NCI-H524 treated with DMSO at 0.1 percent for 48 hours (cell line): ENCODE measurements at places on chromosomes 3 and 15.

DNA sequence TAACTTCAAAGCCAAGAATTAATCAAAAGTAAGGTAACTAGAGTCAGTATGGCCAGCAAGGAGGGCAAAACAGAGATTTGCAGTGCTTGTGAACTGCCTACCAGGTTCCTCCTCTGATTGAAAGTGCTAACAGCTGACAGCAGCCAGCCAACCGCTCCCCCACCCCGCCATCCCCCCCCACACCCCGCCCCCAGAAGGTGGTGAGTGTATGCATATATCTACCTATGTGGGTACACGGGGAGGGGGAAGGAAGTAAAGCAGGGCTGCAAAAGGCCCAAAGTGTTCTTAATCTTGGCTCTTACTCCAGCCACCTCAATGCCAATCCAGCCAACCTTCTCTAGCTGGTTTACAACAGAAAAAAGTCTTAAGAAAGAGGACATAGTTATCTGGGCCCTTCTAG lies 50.7 kb downstream of the RAF1 start:
- no peak for DNase-seq

DNA sequence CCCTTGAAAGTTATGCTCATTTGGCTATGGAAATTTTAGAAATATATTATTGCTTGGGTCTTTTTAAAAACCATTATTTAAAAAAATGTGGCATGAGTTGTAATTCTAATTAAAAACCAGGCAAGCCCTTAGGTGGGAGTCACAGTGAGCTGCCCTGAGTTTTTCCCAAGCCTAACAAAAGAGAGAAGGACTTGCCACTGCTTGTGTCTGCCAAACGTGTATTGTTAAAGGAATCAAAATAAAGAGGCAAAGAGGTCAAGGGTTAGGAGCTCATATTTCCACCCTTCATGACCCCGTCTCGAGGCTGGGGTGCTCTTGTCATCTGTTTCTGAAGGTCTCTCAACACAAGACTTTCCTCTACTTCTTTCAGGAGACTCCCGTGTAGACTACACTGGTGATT lies 321.1 kb downstream of the ZIC1 start:
- DNase-seq = no peak

DNA sequence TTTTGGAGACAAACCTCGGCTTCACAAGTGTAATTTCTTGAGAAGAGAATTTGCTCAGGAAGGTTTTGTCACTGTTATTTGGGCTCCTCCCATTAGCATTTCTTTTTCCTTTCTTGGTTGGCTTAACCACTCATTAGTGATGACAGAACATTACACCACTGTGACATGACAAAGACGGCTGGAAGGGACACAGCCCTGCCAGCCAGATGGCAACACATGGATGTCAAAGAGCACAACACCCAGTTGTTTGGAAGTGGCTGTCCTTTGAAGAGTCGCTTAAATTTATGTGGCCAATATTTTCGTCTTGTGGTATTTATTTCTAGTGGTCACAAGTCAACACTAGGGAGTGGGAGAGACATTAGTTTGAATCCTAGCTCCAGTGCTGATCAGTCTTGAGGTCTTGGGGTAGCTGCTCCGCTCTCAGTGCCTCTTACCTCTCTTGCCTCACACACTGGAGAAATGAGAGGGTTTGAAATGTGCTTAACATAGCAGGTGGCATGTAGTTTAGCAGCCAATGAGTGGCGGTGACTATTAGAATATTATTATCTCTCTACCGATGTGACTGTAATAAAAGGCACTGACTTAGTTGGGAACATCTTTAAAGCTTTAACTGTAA lies 92.8 kb downstream of the FRMD4B start:
- DNase-seq = no peak

DNA sequence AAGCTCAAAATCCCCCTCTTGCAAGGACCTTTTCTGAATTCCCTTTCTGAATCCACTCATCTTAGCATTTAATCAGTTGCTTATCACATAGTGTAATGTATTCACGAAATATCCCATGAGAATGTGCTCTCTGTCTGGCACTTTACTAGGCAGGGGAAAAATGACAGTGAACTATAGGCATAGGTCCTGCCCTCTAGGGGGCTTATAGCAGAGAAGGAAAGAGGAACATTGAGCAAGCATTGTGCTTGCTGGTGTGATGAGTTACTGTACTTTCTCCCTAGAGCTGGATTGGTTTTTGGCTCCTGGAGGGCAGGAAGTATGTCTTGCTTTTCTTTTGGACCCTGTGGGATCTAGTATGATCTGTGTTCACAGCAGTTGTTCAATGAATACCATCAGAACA lies 26.5 kb downstream of the DUOX2 start:
- no peak for DNase-seq

DNA sequence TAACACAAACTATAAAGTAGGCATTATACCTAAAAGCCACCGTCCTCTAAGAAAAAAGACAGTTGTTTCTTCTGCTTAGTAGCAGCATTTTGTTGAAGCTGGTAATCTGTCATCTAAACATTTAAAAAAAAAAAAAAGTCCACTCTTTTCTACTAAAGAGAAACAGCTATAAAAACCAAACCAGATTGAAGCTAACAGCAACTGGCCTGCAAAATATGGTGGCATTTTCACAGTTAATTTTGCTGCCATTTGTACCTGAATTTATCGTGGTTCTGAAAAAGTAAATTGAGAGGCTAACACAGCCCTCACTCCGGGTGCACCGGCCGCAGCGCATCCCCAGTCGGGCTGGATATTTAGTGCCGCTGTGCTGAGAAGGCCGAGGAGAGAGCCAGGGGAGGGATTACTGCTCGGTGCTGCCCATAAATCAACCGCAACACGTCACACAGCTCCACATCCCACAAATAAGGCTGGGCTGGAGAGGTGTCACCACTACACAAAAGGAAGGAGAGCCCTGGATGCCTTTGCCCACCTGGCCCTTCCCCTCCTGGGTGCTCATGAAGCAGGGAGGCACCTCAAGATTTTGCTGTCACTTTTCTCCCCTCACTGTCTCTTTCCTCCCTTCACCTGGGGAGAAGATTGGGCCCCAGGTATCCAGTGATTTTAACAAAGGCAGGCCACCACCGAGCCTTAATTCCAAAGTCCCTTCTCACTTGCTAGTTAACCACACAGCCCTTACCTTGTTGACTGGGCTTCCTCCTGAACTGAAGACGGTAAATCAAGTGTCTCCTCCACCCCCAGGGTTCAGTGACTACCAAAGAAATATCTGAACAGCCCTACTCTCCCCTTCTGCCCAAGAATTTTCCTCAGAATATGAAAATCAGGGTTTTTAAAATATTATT lies 44.4 kb downstream of the MECOM start:
- DNase-seq = no peak

DNA sequence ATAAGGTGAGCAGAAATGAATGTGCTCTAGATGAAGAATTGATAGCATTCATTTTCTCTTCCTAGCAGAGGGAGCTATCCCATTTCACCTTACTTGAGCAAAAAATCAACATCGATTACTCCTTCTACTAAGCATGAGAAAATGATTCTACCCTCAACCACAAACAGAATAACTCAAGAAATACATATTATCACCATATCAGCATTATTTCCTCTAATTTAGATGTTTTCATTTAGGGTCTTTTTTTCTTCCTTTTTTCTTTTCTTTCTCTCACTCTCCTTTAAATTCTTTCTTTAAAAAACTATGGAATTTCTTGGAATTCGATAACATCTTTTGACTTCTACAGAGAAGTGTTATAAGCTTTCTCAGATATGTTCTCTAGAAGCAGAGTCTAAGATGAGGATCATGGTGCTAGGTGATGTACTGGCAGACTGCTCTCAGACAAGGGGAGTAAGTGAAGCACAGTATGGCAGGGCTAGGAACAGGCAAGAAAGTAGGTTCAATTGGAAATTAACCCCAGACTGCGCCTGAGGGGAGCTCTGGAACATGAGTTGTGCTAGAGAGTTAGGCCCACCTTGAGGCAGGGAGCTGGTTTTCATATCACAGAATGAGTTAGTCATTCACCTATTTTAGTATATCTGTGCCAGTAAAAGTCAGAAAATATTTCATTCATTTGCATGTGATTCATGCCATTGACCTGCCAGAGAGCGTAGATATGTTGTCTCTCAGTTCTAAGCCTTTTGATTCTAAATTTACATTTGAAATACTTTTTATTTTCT lies 279.2 kb upstream of the KCNH8 start:
- no peak for DNase-seq
